Thoracic aorta (tissue), 2 donors: ENCODE measurements at places on chromosomes 11 and 22.

DNA sequence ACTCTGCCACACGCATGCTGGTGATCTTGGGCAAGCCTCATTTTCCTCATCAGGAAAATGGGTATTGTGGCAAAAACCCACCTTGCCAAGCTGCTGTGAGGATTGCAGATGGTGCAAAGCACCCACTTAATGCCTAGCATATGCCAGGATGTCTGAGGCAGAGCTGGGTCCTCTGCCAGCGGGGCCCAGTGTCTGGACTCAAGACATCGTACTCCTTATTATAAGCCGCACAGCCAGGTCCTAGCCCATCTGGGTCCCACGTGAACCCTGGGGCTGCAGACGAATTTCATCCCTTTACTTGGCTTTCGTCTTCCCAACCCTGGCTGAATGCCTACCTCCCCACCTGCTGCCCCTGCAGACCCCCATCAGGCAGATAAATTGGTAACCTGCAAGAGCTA, 34.5 kb upstream of the ALX4 start:
- DNase-seq = no peak

DNA sequence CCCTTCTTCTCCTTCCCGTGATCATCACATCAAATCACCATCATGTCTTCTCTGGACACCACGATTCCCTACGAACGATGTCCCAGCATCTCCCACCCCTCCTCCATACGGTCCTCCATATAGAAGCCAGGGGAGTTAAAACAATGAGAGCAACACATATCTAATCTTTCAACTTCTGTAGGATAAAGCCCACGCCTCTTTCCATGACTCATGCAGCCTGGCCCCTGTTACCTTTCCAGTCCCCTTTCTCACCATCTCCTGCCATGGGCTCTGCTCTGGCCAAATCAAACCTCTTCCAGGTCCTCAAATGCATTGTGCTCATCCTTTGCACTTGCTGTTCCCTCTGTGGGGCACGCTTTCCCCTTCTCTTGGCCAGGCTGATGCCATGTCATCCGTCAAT, 23.6 kb downstream of the RPS6KA4 start:
- DNase-seq = no peak

GRCh38 chr11:6523253-6523652, 26.2 kb downstream of the DNHD1 start:
- DNase-seq = no peak

DNA sequence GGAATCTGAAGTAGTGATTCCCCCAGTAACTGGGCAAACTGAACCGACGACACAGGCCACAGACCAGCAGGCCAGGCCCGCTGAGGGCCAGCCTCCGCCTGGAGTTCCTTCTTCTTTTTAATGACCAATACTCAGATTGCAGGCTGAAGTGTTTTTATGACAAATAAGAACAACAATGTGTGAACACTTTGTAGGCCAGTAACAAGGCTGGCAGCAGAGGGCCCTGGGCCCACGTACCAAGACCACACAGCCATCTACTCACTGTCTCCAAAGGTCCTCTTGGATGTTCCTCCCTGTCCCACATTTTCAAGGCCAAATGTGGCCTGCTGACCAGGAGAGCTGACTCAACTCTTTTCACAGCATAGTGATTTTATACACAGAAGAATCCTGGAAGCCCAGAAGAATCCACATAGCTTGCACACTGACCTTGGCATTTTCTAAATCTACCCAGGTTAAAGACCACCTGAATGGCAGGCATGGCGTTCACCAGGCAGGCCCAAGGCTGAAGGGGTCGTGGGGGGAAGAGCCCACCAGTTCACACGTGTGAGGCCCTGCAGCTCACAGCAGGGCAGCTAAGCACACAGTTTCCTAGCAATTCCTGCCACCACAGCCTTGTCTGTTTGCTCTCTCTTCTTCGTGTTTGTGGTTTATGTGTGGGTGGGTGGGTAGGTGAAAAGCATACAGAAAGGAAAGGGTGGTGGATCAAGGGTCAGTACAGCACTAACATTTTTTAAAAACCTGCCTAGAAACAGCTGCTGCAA, 13.3 kb downstream of the SMCO4 start:
- DNase-seq = no peak

DNA sequence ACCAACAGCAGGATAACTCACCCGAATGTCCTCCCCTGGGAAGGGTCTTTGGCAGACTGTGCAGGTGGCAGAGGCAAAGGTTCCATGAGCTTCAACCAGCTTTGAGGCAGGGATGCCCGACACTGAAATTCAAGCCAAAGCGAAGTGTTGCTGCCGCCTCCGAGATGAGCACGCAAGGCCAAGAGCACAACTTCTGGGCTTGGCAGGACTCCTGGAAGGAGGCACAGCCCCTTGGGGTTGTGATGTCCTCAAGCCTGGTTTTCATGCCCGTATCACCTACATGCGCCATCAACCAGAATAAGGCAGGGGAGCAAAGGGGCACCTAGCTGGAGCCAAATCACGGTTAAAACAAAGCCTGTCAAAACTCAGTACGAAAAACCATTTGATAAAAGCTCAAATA, 5.7 kb downstream of the SIRT3 start:
- DNase-seq = no peak

DNA sequence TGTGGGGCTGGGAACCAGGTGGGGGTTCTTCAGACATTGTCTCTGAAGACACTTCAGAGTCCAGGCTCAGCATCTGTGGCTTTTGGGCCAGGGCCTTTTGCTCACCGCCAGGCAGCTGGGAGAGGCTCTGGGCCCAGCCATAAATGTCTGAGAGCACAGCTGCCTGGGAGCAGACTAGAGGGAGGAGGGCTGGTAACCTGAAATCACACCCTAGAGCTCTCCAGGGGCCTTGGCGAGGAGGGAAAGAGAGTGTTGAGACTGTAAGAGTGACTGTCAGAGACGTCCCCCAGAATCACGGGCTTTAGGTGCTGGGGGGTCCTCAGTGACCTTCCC, 4.1 kb downstream of the TRABD start:
- DNase-seq = no peak
